ENCODE measurements at places on chromosomes 6 and 20.

GRCh38 chr6:137811916-137812553 is 55.0 kb upstream of the TNFAIP3 start:
- no peak for ATAC-seq

DNA sequence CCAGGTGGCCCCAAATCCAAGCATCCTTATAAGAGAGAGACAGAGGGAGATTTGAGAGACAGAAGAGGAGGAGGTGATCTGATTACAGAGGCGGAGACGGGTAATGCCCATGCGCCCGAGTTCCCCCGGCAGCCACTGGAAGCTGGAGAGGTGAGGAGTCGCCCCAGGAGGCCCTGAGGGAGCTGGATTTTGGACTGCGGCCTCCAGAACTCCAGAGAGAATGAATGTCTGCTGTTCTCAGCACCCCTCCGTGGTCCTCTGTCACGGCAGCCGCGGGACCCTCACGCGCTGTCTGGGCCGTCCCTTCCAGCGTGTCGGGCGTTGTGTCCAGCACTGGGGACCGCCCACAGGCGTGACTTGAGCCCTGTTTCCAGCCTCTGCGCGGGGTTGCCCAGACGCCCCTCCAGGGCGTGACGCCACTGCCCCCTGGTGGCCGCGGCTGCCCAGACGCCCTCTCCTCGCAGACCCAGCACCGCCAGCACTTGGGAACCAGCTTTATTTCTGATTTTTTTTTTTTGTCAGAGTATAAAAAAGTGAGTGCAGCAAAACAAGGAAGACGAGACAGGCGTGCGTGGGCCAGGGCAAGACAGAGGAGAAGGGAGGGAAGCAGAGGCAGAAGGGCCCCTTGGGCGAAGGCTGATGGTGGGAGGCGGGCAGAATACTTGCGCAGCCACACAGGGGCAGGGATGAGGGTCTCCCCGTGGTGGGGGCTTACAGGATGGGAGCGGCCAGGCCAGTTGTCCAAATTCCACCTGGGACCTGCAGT is 4.1 kb upstream of the ZNF512B start:
- ATAC-seq, result peak; percentile 64

DNA sequence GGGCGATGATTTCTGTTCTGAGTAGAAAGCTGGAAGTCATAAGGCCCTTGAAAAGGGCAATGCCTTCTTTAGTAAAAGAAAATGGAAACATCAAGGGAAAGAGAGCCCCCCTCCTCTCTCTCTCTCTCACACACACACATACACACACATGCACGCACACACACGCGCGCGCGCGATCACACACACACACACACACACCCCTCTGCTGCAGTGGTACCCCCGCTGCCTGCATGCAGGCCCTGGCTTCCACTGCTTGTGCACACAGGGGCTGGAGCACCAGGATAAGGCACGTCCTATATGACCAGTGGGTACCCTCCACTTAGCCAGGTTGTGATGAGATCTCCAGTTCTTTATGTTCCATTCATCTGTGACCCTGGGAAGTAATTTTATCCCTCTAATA is 300.9 kb downstream of the SLC35F1 start:
- ATAC-seq, result no peak

- no peak for ATAC-seq
Observed at GRCh38 chr6:161284653-161285052, 10.8 kb upstream of the AGPAT4 start.

- no peak for ATAC-seq
Observed at GRCh38 chr6:93779086-93779841, 359.9 kb upstream of the EPHA7 start.
